ELF-1 (cell line): ENCODE measurements at places on chromosomes 1 and 21.

DNA sequence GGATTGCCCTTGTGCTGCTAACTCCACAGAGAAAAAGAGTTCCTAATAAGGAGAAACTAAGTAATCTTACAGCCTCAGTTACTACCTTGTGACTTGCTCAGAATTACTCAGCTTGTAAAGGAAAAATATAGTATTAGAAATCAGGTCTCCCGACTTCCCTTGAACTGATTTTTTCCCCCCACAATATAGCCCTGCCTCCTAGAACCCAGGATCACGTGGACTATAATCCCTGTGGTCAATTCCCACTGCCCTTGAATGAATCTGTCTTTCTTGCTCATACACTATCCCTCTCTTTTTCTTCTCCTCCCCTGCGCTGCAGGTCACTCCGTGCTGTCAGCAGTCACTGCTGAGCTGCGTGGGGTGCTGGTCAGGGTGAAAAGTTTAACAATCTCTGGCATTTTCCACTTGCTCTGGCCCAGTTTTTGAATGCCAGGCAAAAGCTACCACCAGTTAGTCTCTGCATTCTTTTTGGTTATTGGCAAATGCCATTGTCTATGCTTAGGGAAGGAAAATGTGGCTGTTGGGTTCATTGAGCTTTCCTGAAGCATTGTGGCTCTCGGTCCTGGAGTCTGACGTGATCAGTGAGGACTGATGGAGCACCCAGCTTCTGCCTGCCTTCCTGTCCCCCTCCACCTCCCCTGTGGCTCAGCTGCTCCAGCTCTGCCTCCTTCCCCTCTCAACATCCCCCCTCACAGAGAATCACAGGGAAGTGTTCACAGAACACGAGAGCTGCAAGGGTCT lies 1.9 kb upstream of the MYOC start:
- DNase-seq: no peak

GRCh38 chr1:87130438-87130837 lies 198.2 kb upstream of the LMO4 start:
- DNase-seq: no peak

- no peak for DNase-seq
These were observed 40.4 kb upstream of the LRRN2 start for GRCh38 chr1:204725821-204726448.

- DNase-seq: no peak
These were observed 212.0 kb downstream of the PRDM2 start for GRCh38 chr1:13911697-13912619.

DNA sequence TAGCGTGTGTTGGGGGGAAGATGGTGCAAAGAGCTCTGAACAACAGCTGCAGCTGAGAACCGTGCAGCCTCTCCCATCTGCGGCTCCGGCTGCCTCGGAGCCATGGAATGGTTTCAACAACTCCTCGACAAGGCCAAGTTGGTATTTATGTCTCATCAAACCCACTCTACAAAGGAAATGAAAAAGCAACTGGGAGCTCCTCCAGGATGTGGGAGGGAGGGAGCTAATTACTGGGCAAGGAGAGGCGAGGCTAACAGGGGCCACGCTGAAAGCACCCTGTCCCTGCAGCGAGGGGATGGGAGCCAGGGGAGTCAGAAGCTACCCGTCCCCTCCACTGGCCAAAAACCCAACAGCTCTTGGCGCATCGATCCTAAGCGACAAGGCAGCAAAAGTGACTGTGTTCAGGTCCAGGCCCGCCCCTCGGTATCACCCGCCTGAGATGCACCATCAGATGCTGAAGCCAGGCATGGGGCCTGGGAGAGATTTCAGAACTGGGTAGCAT lies 63.1 kb downstream of the ACOT7 start:
- DNase-seq: no peak

DNA sequence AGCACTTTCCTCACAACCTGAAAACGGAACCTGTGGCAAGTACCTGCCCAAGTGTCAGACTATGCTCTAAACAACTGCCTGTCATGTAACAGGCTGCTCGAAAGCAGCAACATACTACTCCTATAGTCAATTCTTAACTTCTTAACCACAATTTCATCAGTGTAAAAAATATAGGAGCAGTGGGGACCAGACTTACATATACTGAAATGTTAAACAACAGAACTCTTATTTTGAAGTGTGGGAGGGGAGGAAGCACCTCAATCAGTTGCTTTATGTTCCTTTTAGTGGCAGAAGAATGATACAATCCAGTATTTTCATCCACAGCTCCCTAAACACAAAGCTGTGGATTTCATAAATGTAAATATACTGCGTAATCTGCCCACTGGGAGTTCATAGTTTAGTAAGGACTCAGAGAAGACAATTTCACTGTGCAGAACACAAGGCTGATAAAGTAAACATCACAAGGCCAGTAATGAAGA lies 44.2 kb downstream of the WLS start:
- DNase-seq: no peak

DNA sequence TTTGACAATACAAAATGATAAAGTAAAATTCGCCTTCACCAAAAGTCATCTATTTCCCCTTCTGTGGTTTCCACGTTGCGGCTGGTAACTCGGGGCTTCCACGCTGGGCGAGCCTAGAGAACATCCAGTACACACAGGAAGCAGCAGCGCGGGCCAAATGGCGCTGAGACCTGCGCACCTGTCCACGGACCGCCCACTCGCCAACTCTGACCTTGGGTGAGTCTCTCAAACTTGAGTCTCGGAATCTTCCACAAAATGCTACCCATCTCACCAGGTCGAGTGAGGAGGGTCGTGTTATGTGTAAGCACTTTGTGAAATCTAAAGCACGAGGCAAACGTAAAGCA lies 820 bp upstream of the TTF2 start:
- DNase-seq: no peak

DNA sequence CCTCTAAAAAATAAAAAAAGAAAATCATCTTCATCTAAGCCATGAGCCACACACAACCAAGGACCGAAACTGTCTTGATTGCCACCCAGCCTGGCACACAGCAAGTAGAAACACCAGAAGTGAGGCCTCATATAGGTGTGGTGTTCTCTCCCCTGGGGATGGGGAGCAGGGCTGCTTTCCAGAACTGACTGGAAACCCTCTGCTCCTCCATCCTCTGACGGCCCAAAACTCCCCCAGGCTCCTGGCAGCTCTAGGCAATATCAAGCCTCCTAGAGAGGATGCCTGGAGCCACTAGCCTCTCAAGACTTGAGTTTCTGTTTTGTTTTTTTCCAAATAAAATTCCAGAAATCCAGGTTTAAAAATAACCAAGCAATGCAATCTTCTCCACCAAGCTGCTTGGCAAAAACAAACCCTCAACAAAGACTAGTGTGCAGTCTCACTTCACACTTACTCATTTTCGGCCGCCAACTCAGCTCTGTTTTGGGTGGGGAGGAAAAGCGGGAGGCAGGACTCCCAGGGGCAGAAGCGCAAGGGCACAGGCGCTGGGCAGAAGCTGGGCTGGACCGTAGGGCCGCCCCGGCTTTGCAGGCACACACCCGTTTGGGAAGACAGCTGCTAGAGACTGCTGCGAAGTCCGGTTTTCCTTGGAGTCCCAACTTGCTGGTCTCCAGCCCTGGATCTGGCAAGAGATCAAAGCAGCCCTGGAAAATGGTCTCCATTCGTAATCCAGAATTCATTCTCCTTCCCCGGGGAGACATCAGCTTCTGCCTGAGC lies 78.2 kb upstream of the CAPZB start:
- no peak for DNase-seq

DNA sequence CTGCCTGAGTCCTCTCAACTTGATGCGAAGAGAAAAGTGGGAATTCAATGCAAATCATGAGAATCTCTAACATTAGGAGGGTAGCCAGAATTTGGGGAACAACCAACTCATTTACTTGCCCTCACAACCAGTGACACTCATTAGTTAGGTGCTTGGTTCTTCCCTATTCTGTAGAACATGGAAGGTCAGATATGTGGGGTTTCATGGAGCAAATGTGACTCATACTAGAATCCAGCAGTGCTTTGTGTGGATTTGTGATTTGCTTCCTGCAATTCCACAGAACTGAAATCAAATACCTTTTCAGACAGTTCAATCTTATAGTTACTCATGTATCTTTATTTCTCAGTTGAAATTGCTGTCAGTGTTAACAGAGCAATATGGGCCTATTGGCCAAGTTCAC lies 6.9 kb upstream of the ETV3 start:
- DNase-seq: no peak

GRCh38 chr1:226575739-226576378 lies 27.3 kb downstream of the STUM start:
- no peak for DNase-seq

- no peak for DNase-seq
These were observed 633.3 kb upstream of the CAMK1G start for GRCh38 chr1:208950206-208950605.

DNA sequence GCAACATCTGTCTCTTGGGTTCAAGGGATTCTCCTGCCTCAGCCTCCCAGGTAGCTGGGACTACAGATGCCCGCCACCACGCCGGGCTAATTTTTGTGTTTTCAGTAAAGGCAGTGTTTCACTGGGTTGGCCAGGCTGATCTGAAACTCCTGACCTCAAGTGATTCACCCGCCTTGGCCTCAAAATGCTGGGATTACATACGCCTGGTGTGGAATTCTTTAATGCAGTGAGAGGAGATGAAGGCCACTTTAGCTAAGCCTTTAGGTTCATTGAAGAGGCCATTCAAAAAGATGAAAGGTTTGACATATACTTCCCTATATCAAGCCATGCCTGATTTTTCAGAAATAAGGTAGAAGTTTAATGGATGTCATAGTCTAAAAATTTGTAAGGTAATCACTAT lies 162.7 kb downstream of the ST6GALNAC3 start:
- no peak for DNase-seq

DNA sequence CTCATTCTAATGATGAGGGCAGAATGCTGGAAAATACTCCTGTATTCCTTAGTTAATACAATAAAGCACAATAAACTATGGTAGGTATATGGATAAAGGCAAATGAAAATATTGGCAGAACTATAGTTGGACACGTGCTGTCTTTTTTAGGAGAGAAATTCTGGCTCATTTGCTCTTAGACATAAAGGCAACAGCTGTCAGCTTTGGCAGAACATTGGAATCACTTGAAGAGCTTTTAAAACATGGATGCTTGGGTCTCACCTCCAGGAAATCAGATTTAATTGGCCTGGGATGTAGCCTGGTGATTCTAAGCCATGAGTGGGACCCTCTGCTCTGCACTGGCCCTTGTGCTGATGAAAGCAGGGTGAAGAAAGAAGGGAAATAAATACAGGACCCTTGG lies 9.9 kb downstream of the CRP start:
- no peak for DNase-seq

DNA sequence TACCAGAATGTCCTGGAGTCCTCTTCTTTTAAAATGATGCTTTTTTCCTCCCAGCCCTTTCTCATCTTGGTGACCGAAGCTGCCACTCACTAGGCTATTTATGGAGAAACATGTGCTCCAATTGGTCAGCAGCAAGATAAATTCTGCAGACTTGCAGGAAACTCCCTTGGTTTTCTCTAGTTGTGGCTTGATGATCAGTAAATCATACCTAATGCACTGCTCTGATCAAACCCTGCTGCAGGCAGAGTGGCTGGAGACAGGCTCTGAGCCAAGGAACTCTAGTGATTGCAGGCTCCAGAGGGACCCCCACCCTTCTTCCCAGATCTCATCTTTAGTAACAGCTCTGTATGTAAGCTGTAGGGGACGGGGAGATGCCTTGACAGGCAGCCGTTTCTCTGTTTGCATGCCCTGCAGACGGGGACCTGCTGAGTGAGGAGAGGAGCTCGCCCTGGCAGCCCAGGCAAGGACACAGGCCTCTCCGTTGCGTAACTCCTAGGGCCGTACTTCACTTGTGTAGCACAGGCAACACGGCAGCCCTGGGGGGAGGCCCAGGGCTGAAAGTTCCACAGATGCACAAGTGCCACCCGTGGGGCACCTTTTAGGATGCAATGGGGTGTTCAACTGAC lies 14.5 kb downstream of the SLC6A17 start:
- peak; percentile 35 for DNase-seq

GRCh38 chr1:48043622-48044021 lies 46.4 kb upstream of the TRABD2B start:
- no peak for DNase-seq

DNA sequence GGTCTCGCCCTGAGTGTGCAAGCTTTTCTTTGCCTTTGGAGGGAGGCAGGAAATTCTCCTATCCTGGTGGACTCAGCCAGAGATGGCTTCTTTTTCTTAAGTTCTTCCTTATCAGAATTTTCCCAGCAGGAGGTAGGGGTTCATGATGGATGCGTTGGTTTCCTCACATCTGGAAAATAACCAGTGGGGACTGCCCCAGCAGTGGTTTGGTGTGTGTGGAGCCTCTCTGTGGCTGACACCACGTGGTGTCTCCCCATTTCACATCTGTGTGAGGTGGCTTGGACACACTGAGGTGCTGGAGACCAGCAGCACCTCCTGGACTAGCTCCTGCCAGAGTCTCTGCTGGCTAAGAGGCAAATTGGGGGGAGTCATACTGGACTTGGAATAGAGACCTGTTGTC lies 32.6 kb downstream of the B3GALT5 start:
- DNase-seq: no peak

DNA sequence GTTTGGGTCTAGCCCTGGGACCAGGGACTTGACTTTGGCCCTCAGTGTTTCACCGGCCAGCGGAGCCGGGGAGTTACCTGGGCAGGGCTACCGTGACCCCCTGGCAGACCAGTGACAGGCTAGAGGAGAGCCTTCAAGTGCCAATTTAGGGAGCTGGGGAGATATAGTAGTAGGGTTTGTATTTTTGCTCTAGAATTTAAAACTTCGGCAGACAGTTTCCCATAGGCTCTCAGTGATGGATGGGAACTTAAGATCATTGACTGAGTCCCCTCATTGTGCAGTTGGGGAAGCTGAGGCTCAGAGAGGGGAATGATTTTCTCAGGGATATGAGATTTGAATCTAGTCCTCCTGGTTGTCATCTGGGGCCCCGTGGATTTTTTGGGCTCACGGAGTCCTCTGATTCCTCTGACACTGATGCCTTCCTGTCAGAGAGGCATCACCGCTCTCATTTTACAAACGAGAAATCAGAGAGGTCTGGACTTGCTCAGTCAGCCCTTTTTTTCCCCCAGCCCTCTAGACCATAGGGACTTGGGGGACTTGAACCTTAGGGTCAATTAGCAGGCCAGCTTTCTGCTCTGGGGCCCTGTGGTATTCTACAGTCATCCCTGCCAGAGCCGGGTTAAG lies 58.3 kb upstream of the ACOT11 start:
- DNase-seq: no peak

DNA sequence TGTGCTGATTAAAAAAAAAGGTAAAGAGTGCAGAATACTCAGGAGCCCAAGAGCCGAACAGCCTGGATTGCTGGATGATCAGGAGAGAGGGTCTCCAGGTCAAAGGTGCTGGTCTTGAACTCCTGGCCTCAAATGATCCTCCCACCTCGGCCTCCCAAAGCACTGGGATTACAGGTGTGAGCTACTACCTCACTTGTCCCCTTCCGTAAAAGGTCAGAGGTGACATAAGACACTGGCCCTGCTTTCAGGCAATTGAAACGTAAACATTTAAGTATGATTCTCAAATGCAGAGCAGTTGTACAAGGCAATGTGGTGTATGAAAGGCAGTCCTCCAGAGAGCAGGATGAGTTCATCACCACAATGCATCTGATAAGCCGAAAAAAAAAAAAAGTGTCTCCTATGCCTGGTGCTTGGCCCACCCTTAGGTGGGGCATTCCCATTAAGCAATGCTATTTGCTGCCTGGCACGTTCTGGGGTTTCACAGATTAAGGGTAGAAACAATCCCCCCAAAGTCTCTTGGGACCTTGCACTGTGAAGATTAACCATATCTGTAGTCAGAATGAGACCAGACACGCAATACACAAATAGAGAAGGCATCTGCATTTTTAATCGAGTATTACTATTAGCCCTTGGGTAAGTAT lies 47.7 kb downstream of the PARP1 start:
- DNase-seq: no peak
